ENCODE measurements at places on chromosomes 1 and 21.

DNA sequence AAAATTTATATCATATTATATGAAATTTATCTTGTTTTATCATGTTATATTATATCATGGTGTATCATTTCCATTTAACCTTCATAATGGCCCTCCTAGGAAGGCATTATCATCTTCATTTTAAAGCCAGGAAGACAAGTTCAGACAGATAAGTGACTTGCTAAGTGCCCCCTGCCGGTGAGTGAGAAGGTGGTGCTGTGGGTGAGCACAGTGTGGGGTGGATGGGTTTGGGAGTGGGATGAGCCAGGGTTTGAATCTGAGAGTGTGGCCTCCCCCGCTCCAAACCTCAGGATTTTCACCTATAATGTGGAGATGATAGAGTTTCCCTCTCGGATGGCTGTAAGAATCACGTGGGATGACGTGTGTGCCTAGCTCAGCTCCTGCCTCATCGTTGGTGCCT is 108.7 kb upstream of the IGSF21 start:
- no peak for DNase-seq

DNA sequence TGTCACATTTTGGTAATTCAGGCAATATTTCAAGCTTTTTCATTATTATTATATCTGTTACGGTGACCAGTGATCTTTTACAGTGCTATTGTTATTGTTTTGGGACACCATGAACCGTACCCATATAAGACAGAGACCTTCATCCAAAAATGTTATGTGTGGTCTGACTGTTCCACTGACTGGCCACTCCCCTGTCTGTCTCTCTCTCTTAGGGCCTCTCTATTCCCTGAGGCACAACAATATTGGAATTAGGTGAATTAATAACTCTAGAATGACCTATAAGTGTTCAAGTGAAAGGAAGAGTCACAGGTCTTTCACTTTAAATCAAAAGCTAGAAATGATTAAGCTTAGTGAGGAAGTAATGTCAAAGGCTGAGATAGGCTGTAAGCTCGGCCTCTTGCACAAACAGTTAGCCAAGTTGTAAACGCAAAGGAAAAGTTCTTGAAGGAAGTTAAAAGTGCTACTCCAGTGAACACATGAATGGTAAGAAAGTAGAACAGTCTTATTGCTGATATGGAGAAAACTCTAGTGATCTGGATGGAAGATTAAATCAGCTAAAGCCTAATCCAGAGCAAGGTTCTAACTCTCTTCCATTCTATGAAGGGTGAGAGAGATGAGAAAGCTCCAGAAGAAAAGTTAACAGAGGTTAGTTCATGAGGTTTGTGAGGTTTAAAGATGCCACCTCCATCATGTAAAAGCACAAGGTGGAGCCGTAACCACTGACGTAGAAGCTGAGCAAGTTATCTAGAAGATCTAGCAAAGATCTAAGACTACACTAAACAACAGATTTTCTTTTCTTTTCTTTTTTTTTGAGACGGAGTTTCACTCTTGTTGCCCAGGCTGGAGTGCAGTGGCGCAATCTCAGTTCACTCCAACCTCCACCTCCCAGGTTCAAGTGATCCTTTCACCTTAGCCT is 19.7 kb upstream of the DIPK1A start:
- DNase-seq: no peak

- DNase-seq: no peak
These were observed 219.7 kb upstream of the PLD5 start for GRCh38 chr1:242743983-242744780.

DNA sequence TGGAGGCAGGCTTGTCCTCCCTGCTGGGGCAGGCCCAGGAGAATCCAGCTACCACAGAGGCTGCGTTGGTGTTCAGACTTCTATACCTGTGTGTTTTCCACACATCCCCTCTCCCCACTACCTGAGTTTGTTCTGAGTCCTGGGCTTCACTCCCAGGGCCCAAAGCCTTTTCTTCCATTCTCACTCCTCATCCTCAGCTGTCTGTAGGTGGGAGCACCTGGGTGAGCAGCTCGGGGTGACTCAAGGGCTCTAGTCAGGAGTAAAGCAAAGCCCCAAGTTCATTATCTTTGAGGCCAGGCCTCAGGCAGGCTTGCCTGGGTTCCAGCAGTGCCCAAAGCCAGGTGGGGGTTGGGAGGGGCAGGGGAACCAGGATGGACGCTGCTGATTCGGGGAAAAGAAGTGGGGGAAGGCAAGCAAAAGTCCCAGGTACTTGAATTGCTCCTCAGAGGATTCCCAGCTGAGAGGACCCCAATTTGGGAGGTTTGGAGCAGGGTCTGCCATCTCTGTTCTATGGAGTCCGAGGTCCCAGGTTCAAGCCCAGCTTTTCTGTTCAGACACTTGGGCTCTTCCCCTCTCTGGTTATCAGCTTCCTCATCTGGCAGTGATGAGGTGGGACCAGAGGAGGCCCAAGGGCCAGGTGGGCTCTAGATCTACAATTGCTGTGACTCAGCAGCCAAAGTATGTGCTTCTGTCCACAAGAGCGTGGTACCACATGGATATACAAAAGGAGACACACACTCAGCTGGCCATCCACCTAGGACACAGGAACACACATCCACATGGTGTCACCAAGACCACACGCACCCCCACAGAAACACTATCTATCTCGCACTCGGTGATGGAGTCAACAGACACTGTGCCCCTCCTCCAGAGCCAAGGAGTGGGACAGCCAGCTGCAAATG is 5.8 kb upstream of the PTPN7 start:
- DNase-seq: no peak

DNA sequence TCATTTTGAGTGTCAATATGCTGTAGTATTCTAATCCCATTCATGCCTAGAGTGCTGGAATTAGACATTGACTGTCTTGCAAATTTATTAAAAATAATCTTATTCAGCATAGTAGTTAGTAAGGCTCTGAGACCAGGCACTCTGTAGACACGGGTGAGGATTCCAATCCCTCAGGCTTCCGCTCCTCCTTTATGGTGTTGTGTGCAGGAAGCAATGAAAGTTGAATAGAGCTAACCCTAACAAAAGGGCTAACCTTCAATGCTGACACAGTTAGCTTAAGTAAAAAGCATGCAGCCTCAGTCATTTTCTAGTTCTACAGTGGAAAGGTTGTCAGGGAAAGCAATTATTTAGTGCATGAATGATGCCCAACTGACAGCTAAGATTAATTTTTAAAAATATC is 199.6 kb upstream of the SGIP1 start:
- no peak for DNase-seq

DNA sequence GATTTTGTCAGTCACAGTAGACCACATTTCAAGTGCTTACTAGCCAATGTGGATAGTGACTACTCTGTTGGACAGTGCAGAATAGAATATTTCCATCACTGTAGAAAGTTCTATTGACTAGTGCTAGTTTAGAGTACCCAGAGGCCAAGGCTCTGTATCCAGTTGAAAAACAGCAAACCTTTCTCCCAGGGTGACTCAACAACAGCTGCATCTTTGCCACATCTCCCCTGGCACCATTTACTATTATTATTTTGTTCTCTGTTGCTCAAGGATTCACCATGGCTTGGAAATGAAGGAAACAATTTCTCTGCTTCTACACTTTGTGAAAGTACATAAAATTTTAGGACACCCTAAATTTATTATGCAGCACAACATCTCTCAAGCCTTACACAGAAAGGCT is 85.3 kb upstream of the WDR26 start:
- no peak for DNase-seq

DNA sequence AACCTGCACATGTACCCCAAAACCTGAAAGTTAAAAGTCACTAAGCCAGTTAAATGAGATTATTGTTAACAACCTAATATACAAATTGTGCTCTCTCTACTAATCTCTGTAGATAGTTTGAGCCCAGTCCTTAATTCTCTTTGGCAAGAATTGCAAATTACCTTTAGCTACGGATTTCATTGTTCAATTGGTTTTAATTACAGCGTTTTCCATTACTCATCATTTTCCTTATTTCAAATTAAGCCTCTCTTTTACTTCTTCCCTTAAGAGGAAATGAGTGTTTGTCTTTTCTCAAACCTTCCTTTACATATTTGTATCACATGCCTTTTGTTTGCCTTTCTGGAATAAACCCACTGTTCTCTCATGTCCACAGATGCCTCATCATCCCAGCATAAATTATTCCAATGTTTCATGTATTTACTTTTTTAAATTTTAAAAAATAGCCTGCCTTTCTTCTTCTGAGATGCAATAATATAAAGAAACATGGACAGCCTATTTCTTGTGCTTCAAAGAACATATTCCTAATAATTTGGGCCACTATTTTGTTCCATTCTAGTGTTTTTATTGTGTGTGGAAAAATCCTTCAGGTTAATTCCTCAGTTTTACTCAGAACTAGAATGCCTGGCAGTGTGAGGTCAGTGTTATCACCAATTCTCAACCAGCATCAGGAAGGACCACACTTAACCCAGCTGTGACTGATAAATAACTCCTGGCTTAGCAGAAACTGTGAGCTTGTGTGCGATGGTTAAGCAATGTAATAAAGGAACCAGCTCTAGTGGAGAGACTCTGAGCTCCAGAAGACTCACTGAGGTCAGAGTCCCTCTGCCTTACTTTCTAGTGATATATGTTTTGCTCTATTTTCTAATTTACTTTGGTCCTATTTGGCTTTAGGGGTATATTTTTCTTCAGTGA is 600.5 kb downstream of the LTN1 start:
- no peak for DNase-seq

GRCh38 chr21:43925609-43926008 is 60.6 kb downstream of the AGPAT3 start:
- DNase-seq: no peak

DNA sequence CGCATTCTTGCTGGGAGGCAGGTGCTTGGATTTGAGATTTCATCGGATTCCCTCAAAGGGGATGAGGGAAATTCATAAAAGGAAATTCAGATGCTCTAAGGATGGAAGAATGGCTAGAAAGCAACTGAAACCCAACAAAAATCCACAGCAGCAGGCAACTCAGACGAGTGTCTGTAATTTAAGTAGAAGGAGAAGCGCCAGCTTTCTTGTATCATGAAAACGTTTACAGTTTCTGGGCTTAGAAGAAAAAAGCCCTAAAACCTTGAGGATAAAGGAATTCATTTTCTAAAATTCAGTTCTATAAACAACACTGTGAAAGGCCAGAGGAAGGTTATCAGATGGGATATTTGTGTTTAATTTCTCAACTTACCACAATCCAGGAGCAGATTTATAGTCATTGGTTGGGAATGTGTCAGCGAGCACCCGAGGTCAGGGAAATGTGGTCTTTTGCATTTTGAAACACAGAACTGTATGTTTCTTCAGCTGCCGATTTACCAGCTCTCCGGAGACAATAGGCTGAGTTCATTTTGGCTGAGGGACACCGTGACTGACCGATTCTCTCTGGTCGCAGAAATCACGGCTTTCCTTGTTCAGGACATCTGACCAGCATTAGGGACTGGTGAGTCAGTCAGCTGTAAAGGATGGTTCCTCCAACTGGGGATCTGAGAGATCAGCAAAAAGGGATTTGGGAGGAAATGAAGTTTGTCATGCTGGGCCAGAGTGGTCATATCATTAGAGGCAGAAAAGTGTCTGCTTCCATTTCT is 111.6 kb upstream of the ERRFI1 start:
- DNase-seq: no peak

DNA sequence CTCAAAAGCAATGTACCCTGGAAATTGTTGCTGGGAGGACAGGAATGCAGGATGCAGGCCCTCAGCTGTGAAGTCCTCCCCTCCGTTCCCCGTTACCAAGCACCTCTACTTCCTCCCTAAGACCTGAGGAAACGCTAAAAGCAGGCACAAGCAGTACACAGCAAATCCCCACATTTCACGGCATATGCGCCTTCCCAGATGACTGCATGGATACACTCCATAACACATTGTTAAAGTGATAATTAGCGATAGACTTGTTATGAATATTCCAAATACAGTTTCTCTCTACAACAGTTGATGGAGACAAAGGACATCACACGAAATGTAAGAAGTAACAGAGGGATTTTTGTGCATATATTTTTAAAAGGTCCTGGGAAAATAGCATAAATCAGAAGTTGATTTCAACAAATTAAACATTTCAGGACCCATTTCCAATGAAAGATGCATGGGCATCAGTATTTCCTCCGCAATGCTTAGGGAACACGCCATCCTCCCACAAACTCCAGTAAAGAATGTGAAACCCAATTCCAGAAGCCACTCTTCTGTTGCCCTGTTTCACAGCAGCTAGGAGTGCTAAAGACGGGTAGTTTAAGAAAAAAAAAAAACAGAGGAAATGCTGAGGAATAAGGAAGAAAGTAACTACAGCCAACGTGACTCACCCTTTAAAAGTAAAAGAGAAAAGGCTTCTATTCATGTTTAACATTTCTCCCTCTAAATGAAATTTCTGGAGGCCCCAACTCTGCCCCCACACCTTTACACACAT is 75.5 kb downstream of the HIVEP3 start:
- no peak for DNase-seq

GRCh38 chr21:28356422-28356821 is 636.3 kb downstream of the LTN1 start:
- DNase-seq: no peak

GRCh38 chr1:83850834-83851233 is 148.1 kb downstream of the TTLL7 start:
- no peak for DNase-seq

DNA sequence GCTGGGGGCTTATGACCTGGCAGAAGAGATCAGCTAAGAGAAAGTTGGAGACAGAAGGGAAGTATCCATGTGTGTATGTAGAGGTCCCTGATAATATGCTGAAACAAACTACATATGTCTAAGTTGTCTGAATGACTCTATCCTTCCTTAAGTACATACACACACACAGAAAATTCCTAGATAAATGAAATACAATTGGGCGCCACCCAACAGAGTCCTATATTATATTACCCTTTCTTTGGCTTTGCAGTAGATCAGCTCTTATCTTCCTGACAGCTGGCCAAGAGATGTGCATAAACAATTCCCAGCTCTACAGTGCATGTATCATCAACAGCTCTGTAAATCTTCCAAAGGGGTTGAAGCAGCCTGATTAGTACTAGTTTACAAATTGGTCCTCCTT is 40.1 kb downstream of the SORT1 start:
- DNase-seq: no peak

GRCh38 chr1:43729816-43730463 is 22.6 kb downstream of the ST3GAL3 start:
- DNase-seq: no peak

Measured in NCI-H2227 treated with DMSO at 0.1 percent for 48 hours (cell line).